Aorta (tissue), 5 donors: ENCODE measurements at places on chromosomes 1 and 21. TPM values are rescaled to one million over a fixed set of nuclear protein-coding genes. Genes with fewer than 3 reads are reported as not detected.

GRCh38 chr1:208278638-208279037 lies 34.5 kb upstream of the PLXNA2 start:
- peaks cover 5% of the 10 kb centered on the region for H3K4me1 ChIP-seq
- DNase-seq, result no peak
- H3K27me3 ChIP-seq, result no peaks in the 10 kb centered on the region
- no peak overlapping the region for H3K4me3 ChIP-seq
- no peaks in the 10 kb centered on the region for H3K36me3 ChIP-seq

GRCh38 chr1:116733476-116734365 lies 20.5 kb upstream of the CD2 start:
- H3K27ac ChIP-seq, result no peak overlapping the region
- no peaks in the 10 kb centered on the region for H3K4me1 ChIP-seq
- H3K36me3 ChIP-seq, result no peaks in the 10 kb centered on the region
- H3K27me3 ChIP-seq, result no peaks in the 10 kb centered on the region
- DNase-seq, result no peak

DNA sequence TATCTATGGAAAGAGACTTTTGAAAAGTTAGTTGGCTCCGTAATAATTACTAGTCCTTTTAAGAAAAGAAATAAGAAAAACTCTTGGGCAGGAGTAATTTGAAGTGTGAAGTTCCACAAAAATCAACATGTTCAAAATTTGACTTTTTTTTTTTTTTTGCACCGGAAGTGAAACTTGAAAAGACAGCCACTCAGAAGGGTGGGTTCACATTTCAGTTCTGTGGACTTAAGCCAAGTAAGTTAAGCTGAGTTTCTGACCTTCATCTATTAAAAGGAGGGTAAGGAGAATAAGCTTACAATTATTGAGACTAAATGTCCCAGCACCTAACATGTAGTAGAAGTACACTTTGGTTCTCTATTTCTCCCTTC lies 11.0 kb downstream of the RO60 start:
- no peak overlapping the region for H3K4me3 ChIP-seq
- DNase-seq, result no peak
- no peaks in the 10 kb centered on the region for H3K27me3 ChIP-seq

DNA sequence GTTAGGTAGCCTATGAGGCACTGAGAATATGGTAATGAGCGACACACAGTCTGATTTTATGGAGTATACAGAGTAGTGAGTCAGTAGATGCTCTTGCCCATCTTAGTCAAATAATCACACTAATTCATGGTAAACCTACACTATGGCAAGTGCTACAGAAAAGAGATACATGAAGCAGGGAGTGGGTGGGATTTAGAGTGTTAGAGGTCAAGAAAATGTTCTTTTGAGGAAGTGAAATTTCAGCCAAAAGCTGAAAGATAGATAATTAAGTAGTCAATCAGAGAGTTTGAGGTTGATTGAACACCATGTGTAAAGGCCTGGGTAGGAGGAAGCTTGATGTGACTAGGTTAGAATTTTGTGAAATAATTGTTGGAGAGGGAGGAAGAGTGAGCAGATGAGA lies 14.7 kb downstream of the MDM4 start:
- no peak for DNase-seq
- no peak overlapping the region for H3K27ac ChIP-seq
- H3K36me3 ChIP-seq, result peaks cover 3% of the 10 kb centered on the region

Gene CELA3B
- total RNA-seq, result 1.8 TPM

Gene SMCP
- total RNA-seq, result not detected

Gene GBP4
- total RNA-seq, result 17.7 TPM
